ENCODE measurements at places on chromosomes 3 and 15. TPM values are rescaled to one million over a fixed set of nuclear protein-coding genes. Genes with fewer than 3 reads are reported as not detected.

The PLSCR2 gene
- not detected for total RNA-seq

The PPP1R14D gene
- not detected for total RNA-seq

The CERS3 gene
- not detected for total RNA-seq

The MKRN2OS gene
- total RNA-seq, result not detected

The B3GNT5 gene
- total RNA-seq, result 32.3 TPM

The KIF23 gene
- total RNA-seq, result 40.5 TPM

The GOLGA6L4 gene
- total RNA-seq, result 0.78 TPM

The RETNLB gene
- total RNA-seq, result not detected

The LDHAL6B gene
- total RNA-seq, result not detected

The ADPGK gene
- 54.9 TPM for total RNA-seq

The C3orf70 gene
- 1.1 TPM for total RNA-seq

The RAB6B gene
- 0.37 TPM for total RNA-seq

The IL12A gene
- 3.5 TPM for total RNA-seq

The CYP1A2 gene
- total RNA-seq, result not detected

The RAD51 gene
- total RNA-seq, result 4.0 TPM

The SERPINI2 gene
- total RNA-seq, result not detected

The MAP2K5 gene
- total RNA-seq, result 8.4 TPM

The SUCNR1 gene
- not detected for total RNA-seq

The SERP1 gene
- total RNA-seq, result 115 TPM

The SLC9A9 gene
- 6.8 TPM for total RNA-seq

The HRG gene
- not detected for total RNA-seq

The KBTBD12 gene
- total RNA-seq, result not detected

The UQCC5 gene
- 7.4 TPM for total RNA-seq

The RYR3 gene
- total RNA-seq, result under 0.01 TPM

The NEDD4 gene
- 47.7 TPM for total RNA-seq

The GAP43 gene
- total RNA-seq, result 0.39 TPM

The CCR2 gene
- not detected for total RNA-seq

The SLITRK3 gene
- total RNA-seq, result not detected

The CPN2 gene
- total RNA-seq, result not detected

The ATP2B2 gene
- total RNA-seq, result not detected

The LMAN1L gene
- not detected for total RNA-seq

Measured in subcutaneous preadipocyte (primary cell).